ENCODE measurements at places on chromosomes 2 and 18.
A peak's percentile ranks its signal among the peaks of the same experiment; 100 is the strongest.

DNA sequence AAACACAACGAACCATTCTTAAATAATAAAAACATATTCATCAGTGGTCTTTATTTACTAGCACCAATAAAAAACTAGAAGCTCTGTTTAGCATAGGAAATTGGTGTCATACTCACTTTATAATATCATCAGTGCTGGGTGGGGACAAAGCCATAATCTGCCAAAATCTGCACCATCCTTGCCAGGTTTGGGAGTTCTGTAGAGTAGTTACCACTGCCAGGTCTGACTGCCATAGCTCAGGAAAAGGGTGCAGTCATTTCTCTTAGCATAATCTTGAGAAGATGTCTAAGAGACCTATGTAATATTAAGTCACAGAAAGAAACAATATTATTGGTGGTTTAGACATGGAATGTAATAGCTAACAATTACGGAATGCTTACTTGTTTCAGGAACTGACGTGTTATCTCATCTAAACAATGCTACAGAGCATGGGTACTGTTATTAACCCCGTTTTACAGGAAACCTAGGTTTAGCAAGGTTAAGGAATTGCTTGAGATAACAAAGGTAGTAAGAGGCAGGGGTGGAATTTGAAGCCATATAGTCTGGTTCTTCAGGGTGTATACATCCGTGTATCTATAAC is 1.6 kb upstream of the MARCHF7 start:
- no peak overlapping the region for H3K27ac ChIP-seq
- DNase-seq, result no peak
- peaks cover 36% of the 10 kb centered on the region for H3K4me1 ChIP-seq
- H3K4me3 ChIP-seq, result no peak overlapping the region
- peaks cover 25% of the 10 kb centered on the region for H3K36me3 ChIP-seq
- no peaks in the 10 kb centered on the region for H3K27me3 ChIP-seq

DNA sequence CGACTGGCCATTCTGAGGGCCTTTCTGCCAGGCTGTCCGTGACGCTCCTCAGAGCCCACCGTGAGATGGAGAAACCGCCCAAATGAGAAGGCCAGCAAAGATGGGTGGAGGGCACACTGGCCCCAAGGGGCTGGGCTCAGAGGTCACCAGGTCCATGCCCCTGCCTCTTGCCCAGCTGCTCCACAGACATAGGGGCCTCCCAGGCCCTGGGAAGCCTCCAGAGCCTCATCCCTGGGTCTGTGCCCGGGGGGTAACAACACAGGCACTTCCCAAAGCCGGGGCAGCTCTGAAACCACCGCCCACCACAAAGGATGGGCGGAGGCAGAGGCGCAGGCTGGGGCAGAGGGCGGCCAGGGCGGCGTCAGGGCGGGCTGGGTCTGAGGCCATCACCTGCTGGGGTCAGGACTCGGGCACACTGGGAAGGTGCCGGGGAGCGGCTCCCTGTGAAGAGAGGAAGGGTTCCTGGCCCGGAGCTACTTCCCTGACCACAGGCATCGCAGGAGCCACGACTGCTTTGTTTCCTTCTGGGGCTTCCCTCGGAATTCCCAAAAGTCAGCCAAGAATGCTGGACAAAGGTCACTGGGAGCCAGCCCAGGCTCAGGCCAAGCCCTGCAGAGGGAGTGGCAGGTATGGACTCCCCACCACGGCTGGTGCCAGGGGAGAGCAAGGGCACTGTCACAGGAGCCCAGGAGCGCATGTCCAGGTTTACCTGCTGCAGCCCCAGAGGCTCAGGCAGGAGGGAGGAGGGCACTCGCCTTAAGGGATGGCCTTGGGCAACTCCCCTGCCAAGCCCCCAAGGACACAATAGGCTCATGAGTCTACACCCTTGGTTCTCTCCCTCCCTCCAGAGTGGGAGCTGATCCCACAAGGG is 9.4 kb downstream of the CYP26B1 start:
- DNase-seq, result no peak
- H3K36me3 ChIP-seq, result peaks cover 1% of the 10 kb centered on the region
- peaks cover 6% of the 10 kb centered on the region for H3K4me1 ChIP-seq
- H3K4me3 ChIP-seq, result no peak overlapping the region
- H3K27me3 ChIP-seq, result peaks cover 21% of the 10 kb centered on the region

DNA sequence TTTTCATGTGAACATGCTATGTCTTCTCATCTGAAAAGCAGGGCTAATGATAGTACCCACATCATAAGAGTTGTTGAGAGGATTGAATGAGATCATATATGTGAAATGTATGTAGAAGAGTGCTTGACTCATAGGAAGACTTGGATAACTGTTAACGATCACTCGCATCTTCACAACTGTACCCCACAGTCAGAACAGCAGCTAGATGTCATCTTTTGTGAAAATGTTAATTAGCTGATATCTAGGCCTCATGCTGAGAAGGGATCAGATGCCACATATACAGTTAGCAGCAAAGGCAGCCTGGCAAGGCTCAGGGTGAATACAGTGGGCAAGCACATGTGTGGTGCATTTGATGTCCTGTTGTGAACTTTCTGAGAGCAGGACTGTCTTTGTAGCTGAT is 24.2 kb downstream of the MAP3K20 start:
- H3K4me1 ChIP-seq, result peaks cover 11% of the 10 kb centered on the region
- H3K36me3 ChIP-seq, result peaks cover 5% of the 10 kb centered on the region
- no peaks in the 10 kb centered on the region for H3K27me3 ChIP-seq
- no peak overlapping the region for H3K4me3 ChIP-seq
- DNase-seq, result no peak

DNA sequence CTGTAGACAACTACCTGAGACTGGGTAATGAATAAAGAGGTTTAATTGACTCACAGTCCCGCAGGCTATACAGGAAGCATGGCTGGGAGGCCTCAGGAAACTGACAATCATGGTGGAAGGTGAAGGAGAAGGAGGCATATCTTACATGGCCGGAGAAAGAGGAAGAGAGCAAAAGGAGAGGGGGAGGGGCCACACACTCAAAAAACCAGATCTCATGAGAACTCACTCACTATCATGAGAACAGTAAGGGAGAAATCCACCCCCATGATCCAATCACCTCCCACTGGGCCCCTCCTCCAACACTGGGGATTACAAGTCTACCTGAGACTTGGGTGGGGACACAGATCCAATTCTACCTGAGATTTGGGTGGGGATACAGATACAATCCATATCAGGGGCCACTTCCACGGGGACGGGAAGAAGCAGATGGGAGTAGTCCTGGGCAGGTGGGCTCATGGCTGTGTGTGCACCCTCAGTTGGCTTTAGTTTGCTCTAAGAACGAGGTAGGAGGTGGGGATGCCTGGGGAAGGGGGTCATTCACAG is 9.9 kb downstream of the MAB21L4 start:
- no peaks in the 10 kb centered on the region for H3K36me3 ChIP-seq
- H3K4me3 ChIP-seq, result no peak overlapping the region
- H3K4me1 ChIP-seq, result no peaks in the 10 kb centered on the region
- no peak overlapping the region for H3K27ac ChIP-seq
- H3K27me3 ChIP-seq, result no peaks in the 10 kb centered on the region

DNA sequence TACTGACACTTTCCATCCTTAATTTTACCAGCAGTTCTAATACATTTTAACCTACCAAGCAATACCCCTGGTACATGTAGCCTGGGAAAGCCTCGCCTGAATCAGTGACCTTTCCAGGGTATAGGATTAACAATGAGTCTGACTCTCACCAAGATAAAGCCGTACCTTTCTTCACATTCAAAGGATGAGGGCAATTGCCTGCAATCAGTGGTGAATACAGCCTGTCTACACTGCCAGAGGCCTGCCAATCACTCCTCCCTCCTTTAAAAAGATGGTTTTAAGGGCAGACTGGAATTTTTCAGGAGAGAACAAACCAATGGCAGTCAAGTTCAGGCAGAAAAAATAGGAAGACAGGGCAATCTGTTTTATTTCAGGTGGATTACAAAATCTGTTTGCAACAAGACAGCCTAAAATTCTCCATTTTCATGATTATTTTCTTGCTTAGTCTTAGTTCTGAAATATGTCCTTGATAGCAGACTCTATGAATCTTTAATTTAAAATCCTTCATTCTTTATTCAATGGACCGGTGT is 4.8 kb downstream of the EPHA4 start:
- H3K36me3 ChIP-seq, result peaks cover 42% of the 10 kb centered on the region
- peaks cover 12% of the 10 kb centered on the region for H3K27me3 ChIP-seq
- H3K27ac ChIP-seq, result peak overlapping the region; percentile 83

Data from central memory CD8-positive, alpha-beta T cell (primary cell).